SW480 (cell line): ENCODE measurements at places on chromosomes 5 and 9.

GRCh38 chr5:73692166-73692640 lies 66.2 kb downstream of the ARHGEF28 start:
- no peak for DNase-seq

- no peak for DNase-seq
Measured at GRCh38 chr9:136720251-136720897, 8.0 kb downstream of the DIPK1B start.

DNA sequence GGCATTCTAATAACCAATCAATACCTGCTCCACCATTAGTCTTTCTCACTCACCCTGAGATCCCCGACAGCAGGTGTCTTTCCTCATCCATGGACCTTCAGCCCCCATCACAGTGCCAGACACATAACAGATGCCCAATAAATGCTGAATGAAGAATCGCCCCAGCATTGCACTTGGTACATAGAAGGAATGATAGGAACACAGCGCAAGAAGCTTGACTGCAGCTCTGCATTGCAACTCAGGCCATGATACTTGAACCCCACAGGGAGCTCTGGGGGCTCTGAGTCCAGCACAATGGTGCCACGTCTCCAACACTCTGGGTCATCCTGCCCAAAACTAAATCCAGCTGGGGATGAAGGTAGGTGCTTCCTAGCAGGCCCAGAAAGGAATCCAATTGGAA lies 355.0 kb upstream of the SLC30A5 start:
- DNase-seq: no peak

DNA sequence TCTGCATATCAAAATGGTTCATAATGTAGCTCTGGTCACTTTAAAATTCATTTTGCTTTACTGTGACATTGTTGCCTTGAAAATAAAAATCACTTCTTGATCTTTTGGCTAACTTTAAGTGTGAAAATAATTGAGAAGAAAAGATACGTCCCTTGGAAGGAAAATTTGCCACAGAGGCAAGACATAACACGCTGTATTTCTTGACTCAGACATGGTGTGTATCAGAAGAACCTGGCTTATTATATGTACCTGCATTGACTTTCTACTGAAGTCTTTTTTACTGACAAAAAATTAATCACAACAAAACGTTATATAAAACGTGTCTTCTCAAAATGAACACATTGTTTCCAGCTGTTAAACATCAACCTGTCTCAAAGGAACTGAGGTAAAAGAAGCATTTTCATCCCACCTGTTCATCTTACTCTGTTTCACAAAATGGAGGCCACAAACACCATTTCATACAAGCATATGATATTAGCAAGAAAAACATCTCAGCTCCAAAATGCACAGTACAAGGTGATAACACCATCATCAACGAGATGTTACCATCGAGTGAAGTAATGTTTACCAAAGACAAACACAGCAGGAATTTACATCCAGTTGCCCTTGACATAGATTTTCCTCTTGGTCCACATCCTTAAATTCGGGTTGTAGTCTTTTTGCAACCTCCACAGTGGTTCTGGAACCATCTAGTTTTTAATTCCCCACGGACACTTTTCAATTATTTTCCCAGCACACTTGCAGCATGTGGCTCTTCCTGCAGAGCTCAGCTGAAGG lies 179.9 kb downstream of the GLIS3 start:
- DNase-seq: no peak

GRCh38 chr9:20216438-20216837 lies 405.9 kb downstream of the MLLT3 start:
- no peak for DNase-seq

DNA sequence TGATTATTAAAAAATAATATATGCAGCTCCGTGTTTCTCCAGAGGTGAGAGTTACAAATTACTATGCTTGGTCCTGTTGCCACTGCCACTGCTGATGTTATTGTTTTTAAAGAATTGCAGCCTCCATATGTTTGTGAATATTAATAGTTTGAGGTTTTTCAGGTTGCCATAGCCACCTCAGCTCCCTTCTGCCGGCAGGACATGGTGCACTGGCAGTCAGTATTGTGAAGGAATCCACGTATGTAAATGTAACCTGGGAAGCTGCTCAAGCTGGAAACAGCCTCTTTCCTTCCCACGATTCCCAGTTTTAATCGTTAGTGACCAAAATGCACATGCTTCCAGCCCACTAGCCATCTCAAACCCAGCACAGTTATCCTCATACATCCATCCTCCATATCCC lies 184.4 kb upstream of the CCNG1 start:
- DNase-seq: no peak

DNA sequence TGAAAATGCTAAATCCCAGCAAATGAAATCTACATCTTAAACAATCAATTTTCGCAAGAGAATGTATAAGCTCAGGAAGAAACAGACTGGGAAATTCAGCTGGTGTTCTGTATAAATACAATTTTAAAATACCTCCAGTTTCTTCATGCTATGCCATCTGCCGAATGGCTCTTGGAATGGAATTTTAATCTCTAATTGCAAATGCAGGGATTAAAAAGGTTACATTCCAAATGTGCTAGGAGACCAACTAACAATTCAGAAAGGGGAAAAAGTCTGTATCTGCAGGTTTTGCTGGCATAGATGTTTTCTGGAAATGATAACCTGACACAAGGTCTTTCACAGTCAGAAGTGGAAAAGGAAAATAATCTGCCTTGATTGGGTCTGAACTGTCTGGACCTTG lies 379.7 kb downstream of the MAT2B start:
- DNase-seq: no peak

GRCh38 chr5:150391986-150392385 lies 20.7 kb downstream of the CD74 start:
- DNase-seq: no peak

- DNase-seq: no peak
Measured at GRCh38 chr9:36337002-36337401, 63.1 kb downstream of the RNF38 start.
